ENCODE measurements at places on chromosomes 7 and 10.

DNA sequence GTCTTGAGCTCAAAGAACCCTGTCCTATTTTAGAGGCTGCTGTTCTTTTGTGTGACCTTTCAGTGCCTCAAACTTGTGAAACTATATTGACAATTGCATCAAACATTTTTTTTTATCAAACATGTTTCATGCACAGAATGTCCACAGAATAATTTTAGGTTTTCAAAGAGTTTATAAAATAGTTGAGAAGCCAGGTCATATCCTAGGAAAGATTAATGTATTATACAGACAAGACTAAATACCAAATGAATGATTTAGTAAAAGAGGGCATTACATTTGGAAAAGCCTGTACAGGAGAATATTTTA, 67.0 kb downstream of the CDK6 start:
- no peak for DNase-seq

GRCh38 chr7:15989194-15989593, 302.7 kb upstream of the MEOX2 start:
- DNase-seq = no peak

- DNase-seq = no peak
Measured at GRCh38 chr7:107386548-107387102, 83.2 kb upstream of the GPR22 start.

DNA sequence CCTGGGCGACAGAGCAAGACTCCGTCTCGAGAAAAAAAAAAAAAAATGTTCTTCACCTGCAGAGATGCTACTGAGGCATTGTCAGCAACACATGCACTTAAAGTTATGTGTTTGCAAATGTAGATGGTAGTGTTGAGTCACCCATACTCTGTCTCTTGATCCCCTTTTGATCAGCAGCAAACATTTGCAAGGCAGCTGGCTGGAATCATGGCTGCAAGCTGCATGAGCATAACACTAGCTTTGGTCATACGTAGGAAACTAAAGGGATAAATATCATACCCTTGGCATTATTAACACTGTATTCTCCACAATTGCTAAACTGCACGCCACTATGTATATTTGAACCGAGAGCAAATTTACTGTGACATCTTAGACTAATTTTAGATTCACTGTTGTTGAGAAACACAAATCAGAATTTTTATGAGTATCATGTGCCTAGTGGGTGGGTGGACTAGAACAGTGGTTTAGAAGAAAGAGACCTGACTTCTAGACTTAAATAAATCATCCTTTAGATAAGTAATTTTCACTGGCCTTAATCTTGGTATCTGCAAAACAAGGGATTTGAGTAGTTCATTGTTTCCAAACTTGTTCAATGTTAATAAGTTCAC, 229.3 kb upstream of the MEOX2 start:
- no peak for DNase-seq

DNA sequence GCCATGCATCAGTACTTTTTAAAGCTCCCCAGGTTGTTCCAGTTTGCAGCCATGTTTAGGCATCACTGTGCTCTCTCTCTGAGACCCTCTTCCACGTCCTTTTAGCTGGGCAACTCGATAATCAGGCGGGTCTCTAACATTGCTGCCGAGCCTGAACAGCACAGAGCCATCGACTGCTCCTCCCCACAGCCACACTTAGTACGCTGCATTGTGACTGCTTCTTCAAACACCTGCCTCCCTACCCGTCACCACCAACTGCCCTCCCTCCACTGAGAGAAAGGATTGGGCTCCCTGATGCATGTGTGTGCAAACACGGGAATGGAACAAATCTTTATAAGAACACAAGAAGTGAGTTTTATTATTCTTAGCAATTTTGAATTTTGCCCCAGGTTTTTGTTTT, 11.4 kb upstream of the TACR2 start:
- no peak for DNase-seq

DNA sequence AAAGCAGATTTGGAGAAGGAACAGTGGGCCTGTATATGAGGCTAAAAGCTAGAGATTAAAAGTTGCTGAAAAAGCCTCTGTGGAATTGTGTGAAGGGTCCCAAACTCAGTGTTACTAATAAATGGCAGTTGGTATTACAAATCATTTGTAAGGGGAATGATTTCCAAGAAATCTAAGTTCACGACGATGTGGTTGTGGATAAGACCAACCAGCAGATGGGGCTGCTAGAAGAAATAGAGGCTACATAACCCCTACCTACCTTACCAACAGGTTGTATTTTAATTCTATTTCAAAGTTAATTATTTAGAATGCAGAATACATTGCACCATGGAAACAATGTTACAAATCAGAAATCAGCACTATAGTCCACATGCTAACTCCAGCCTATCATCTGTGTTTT, 377.1 kb downstream of the HPSE2 start:
- no peak for DNase-seq

GRCh38 chr7:144508702-144509101, 105.2 kb upstream of the NOBOX start:
- no peak for DNase-seq

GRCh38 chr10:127910464-127910770, 3.5 kb downstream of the PTPRE start:
- no peak for DNase-seq

GRCh38 chr7:156463280-156463679, 177.3 kb upstream of the RNF32 start:
- no peak for DNase-seq

GRCh38 chr10:117860135-117860534, 186.6 kb downstream of the RAB11FIP2 start:
- no peak for DNase-seq

- peak; percentile 14 for DNase-seq
Measured at GRCh38 chr7:157389951-157390730, 53.3 kb downstream of the DNAJB6 start.

- DNase-seq = no peak
Measured at GRCh38 chr10:132172091-132173066, 14.4 kb upstream of the DPYSL4 start.

DNA sequence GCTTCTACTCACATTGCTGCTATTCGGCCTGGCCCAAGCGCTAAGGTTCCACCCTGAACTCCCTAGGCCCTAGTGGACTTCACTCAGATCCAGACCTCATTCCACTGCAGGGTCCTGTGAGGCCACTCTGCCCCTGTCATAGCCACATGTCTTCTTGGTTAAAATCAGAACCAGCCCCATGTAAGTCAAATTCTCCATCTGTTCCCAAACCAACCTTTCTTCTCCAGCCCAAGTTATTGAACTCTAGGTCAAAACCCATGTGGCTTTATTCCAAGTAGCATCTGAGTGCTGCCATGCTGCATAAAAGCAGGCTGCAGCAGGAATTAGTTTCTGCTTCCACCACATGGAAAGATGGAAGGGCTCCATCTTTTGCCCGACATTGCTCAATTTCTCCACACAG, 281.2 kb downstream of the SNX13 start:
- DNase-seq = no peak

GRCh38 chr7:34011017-34011695, 105.8 kb downstream of the BMPER start:
- DNase-seq = no peak

DNA sequence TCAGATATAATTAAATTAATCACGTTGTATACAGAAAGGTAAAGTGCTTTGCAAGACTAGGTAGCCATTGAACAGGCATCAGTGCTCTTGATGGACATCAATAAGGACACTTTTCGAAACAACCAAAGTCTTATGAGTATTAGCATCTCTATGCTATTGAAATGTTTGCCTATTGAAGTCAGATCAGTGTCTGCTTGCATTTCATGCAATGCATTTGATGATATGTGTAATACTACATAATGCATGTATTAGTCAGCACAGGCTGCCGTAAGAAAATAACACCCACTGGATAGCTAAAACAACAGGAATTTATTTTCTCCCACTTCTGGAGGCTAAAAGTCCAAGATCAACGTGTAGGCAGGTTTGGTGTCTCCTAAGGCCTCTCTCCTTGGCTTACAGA, 209.3 kb upstream of the PLXDC2 start:
- no peak for DNase-seq

DNA sequence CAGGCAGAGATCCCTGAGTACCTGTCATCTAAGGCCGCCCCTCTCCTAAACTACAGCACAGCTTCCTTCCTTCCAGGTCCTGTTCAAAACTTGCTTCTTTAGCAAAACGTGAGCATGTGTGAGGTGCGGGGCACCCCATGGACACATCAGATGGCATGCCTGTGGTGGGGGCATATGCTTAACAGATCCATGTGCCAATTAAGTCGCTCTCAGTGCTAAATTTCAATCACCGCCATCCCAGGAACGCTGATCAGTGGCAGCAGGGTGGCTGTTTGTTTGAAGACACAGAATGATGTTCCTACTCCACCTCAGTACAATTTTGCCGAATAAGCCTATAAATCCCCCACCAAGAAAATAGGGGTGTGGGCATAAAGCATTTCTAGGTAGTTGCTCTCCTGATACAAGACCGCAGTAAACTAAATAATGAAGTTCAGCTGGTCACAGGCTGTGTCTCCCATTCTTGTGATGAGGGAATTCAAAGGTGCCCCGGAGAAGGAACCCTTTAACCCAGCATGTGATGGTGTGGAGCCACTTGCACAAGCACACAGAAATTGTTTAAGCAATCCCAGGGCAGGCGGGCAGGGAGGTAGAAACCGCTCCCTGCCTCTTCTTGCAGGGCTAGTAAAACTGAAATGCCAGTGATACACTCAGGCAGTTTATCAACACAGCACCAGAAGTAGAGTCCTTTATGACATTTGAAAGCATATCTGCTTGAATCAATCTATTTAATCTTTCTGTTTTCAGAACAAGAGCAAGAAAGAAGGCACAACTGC, 205.7 kb downstream of the SORCS1 start:
- DNase-seq = no peak

DNA sequence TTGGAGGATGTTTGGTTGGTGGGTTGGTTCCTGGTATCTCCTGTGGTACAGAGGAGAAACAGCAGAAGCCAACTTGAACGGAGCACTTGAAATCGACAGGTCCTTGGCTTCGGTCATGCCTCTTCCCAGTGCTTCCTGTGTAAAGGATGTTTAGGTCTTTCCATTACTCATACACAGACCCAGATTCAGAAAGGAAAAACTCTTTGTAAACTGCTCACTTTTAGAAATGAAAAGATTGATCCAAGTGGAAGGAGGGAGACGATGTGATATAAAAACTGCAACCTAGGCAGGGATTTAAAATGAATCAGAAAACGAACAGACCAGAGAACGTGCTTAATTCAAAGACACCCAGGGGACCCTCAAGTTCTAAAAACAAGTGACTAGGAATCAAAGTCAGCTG, 338.4 kb downstream of the GALNT17 start:
- DNase-seq = no peak

DNA sequence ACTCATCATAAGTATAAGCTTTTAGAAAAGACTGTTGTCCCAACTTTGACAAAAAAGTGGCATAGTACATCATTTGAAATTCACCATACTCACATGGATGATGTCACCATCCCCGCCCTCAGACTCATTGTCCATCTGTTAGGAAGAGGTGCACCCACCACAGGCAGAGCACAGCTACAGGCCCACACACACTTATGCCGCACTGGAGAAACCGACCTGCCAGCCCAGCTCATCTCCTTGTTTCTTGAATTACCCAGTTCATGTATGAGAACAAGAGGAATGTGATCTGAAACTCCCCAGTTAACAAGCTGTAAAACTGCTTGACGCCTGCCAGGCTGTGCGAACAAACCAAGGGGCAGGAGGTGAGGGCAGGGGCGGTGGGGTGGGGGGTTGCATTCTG, 312.0 kb downstream of the DPP6 start:
- no peak for DNase-seq

DNA sequence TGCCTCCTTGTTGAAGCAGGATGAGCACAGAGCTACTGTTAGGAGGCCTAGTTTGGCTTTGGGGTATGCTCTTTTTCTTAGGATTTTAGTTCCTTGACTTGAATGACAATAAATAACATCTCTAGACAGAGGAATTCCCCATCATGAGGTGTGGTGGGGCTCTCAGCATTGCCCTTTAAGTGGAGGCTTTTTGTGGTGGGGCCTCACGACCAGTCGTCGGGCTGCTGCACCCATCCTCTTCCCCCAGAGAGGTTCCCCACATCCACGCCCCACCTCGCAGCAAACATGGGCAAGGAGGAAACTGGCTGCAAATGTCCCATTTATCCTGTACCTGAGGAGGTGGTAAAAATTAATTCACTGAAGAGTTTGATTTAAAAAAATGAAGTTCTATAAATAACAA, 36.1 kb upstream of the TARP start:
- no peak for DNase-seq

- DNase-seq = no peak
Measured at GRCh38 chr7:156445997-156446761, 194.4 kb upstream of the RNF32 start.

DNA sequence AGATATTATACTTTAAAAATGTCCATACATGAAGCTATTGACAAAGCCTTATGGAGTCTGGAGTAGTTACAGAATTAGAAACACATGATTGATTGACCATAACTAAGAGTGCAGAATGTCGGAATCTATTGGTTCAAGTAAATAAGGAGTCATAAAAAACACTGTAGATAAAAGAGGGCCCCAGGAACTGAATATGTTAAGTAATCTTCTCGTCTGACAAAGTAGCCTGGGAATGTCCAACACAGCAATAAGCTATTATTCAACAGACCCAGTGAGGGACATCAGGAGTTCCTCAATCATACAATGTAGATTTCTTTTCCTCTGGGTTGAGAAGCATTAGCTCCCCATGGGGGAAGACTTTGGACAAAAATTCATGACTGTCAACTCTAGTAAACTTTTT, 782.0 kb downstream of the SUGCT start:
- no peak for DNase-seq

GRCh38 chr10:120613180-120613579, 156.2 kb downstream of the PLPP4 start:
- DNase-seq = no peak

DNA sequence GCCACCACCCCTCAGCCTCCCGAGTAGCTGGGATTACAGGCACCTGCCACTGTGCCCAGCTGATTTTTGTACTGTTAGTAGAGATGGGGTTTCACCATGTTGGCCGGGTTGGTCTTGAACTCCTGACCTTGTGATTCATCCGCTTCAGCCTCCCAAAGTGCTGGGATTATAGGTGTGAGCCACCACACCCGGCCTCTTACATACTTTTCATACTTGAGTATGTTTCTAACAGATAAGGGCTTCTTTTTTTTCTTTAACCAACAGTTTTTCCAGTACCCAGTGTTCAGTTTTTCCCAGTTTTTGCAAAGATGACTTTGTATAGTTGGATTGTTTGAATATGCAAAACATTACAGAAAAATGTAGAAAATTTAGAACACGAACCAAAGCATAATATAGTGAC, 7.7 kb downstream of the EIF4H start:
- no peak for DNase-seq

DNA sequence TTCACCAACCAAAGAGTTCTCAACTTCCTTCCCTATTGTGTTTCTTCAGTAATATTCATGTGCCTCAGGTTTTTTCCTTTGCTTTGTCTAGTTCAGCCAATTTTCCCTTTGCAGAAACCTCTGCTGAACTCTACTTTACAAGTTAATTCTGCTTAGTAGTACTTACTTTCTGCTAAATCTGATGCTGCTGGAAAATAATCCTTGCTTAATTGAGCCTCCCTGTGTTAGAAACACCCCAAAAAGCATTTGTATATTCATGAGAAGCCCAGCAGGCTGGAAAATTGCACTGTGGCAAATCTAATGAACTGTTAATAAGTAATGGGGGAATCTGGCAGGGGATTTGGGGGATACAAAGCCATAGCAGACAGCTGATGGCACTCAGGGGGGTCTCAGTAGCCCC, 78.5 kb downstream of the CDCA7L start:
- no peak for DNase-seq

All from stimulated activated naive CD4-positive, alpha-beta T cell treated with Interleukin-2 at 50 U/mL for 16 hours (primary cell).